ENCODE measurements at places on chromosomes 7 and 10. TPM values are rescaled to one million over a fixed set of nuclear protein-coding genes. Genes with fewer than 3 reads are reported as not detected.
A peak's percentile ranks its signal among the peaks of the same experiment; 100 is the strongest.

GRCh38 chr10:119705434-119705831, 20.4 kb upstream of the INPP5F start:
- H3K27ac ChIP-seq, result no peak overlapping the region
- H3K36me3 ChIP-seq, result no peaks in the 10 kb centered on the region

- no peak overlapping the region for H3K27ac ChIP-seq
- no peak overlapping the region for H3K4me3 ChIP-seq
- DNase-seq, result no peak
- H3K36me3 ChIP-seq, result no peaks in the 10 kb centered on the region
- no peaks in the 10 kb centered on the region for H3K27me3 ChIP-seq
- no peaks in the 10 kb centered on the region for H3K4me1 ChIP-seq
These were observed 661.5 kb downstream of the MAGI2 start for GRCh38 chr7:78792006-78792405.

DNA sequence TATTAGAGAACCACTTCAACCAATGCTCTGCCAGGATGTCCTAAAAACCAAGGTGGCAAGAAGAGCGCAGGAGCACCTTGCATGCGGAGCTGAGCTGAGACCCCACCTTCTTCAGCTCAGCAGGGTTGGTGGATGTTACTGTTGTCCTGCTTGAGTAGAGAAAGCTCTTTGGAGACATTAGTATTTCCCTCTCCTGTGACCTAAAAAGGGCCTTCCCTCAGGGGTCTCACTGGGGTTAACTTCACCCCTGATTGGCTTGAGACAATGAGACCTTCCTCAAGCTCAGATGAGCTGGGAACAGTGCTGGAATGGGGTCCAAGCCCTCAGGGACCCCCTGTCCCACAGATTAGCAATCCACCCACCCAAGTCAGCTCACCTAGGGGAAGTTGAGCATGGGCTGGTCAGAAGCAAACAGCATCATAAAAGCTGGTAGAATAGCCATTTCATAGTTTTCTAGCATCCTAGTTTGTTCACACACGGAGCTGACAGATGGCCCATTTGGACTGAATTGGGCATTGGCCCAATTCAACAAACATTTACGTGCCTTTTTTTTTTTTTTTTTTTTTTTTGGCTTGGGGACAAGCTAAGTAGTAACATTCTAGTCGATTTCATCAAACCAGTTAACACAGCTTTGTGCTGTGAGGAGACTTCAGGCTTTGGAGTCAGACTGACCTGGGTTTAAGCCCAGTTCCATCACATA, 100.6 kb upstream of the HABP2 start:
- H3K4me3 ChIP-seq, result no peak overlapping the region
- H3K27me3 ChIP-seq, result peaks cover 41% of the 10 kb centered on the region
- H3K36me3 ChIP-seq, result no peaks in the 10 kb centered on the region
- DNase-seq, result no peak
- H3K4me1 ChIP-seq, result peaks cover 8% of the 10 kb centered on the region
- H3K27ac ChIP-seq, result no peak overlapping the region

DNA sequence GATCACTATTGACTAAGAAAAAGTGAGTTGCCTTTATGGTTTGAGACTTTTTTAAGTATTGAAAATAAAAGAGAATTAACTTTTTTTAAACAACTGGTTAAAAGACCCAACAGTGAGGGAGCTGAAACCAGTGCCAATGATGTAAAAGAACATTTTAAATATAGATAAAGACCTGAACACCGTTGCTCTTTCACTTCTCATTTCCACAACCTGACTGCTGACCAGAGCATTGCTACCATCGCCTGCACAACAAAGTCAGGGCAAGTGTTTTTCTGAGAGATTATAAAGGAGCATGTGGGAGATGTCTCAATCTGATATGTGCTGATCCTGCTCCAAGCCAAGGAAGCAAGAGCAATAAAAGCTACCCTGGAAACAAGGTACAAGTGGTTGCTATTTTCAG, 34.7 kb downstream of the IMMP2L start:
- H3K27ac ChIP-seq, result no peak overlapping the region
- no peak for DNase-seq
- H3K27me3 ChIP-seq, result no peaks in the 10 kb centered on the region
- H3K36me3 ChIP-seq, result no peaks in the 10 kb centered on the region
- H3K4me3 ChIP-seq, result no peak overlapping the region

DNA sequence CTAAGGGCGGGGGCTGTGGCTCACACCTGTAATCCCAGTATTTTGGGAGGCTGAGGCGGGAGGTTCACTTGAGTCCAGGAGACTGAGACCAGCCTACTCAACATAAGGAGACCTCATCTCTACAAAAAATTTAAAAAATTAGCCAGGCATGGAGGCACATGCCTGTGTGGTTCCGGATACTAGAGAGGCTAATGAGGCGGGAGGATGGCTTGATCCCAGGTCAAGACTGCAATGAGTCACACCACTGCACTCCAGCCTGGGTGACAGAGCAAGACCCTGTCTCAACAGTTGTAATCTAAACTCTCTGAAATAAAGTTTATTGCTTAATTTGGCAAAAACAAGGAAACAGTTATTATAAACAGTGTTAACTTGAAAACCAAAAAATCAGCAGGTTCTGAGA, 123.3 kb downstream of the USP6NL start:
- peaks cover 3% of the 10 kb centered on the region for H3K4me1 ChIP-seq
- no peak for DNase-seq
- H3K27me3 ChIP-seq, result no peaks in the 10 kb centered on the region
- H3K27ac ChIP-seq, result no peak overlapping the region

GRCh38 chr7:91713669-91714068, 166.8 kb downstream of the MTERF1 start:
- no peak overlapping the region for H3K4me3 ChIP-seq
- H3K36me3 ChIP-seq, result peaks cover 3% of the 10 kb centered on the region
- DNase-seq, result no peak
- no peaks in the 10 kb centered on the region for H3K27me3 ChIP-seq
- H3K27ac ChIP-seq, result no peak overlapping the region

DNA sequence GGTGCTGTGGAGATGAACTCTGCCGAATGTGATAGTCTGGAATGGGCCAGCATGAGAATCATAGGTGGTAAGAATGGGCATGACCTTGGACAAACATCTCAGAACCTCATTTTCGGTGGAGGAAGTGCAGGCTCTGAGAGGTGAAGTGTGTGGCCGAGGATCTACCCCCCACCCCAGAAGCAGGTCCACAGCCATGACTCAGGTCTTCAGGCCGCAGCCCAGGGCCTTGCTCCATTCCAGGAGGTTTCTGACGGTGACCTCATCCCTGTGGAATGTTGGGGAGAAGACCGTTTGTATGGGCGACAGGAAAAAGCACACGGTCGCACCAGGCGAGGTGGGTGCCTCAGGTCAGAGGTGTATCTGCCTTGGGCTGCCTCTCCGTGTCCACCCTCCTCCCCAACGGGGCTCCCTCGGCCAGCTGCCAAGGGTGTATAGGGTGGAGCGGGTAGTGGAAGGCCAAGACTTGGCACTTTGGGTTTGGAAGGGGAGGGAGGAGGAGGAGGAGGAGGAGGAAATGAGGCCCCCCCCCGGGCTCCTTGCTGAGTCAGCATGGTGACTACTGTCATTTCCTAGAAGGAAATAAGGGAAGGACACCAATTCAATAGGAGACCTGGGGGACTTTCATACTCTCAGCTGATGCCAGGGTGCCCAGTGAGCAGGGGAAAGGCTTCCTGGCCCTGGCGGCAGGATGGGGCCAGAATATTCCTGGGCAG, 168.0 kb upstream of the RHEB start:
- peaks cover 28% of the 10 kb centered on the region for H3K4me1 ChIP-seq
- DNase-seq, result no peak
- H3K27ac ChIP-seq, result peak overlapping the region; percentile 76
- H3K27me3 ChIP-seq, result no peaks in the 10 kb centered on the region

GRCh38 chr7:94838717-94839116, 68.7 kb upstream of the PPP1R9A start:
- no peak overlapping the region for H3K4me3 ChIP-seq
- DNase-seq, result no peak
- H3K27ac ChIP-seq, result no peak overlapping the region
- H3K27me3 ChIP-seq, result no peaks in the 10 kb centered on the region
- no peaks in the 10 kb centered on the region for H3K4me1 ChIP-seq
- H3K36me3 ChIP-seq, result peaks cover 3% of the 10 kb centered on the region

- H3K27me3 ChIP-seq, result no peaks in the 10 kb centered on the region
- no peaks in the 10 kb centered on the region for H3K36me3 ChIP-seq
- H3K27ac ChIP-seq, result no peak overlapping the region
- H3K4me1 ChIP-seq, result no peaks in the 10 kb centered on the region
These were observed 124.8 kb downstream of the LHFPL3 start for GRCh38 chr7:104453190-104453589.

DNA sequence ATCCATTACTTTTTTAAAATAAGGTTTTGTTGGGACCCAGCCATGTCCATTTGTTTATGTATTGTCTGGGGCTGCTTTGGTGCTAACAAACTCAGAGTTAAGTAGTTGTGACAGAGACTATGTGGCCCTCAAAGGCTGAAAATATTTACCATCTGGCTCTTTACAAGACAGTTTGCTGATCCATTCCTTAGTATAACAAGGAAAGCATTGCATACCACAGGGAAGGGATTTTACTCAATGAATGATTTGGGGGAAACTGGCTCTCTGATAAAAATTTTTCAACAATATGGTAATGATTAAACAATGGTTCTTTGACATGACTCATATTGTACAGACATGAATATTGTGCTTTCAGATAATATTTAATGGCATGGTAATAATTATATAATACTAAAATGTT, 738.1 kb downstream of the KCNMA1 start:
- peaks cover 12% of the 10 kb centered on the region for H3K36me3 ChIP-seq
- DNase-seq, result no peak
- no peak overlapping the region for H3K4me3 ChIP-seq
- H3K27ac ChIP-seq, result no peak overlapping the region
- H3K27me3 ChIP-seq, result peaks cover 8% of the 10 kb centered on the region

The AGK gene
- total RNA-seq, result 31.9 TPM
